ENCODE measurements at places on chromosomes 13 and 19.

DNA sequence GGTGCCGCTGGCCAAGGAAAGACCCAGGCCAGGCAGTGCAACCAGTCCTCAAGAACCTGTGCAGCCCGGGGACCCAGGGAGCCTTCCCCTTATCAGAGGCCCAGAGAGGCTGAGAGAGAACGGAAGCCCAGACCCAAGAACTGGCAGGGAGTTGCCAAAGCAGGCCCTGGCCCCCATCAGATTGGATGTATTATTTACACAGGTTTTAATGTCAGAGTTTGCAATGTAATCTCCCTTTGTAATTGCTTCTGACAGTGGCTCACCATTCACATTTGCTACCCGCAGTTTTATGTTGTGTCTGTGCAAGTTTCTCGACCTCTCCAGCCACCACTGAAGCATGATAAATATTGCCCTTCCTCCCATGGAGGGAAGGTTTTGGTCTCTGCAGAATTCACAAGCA lies 660.9 kb downstream of the LIG4 start:
- DNase-seq, result no peak

DNA sequence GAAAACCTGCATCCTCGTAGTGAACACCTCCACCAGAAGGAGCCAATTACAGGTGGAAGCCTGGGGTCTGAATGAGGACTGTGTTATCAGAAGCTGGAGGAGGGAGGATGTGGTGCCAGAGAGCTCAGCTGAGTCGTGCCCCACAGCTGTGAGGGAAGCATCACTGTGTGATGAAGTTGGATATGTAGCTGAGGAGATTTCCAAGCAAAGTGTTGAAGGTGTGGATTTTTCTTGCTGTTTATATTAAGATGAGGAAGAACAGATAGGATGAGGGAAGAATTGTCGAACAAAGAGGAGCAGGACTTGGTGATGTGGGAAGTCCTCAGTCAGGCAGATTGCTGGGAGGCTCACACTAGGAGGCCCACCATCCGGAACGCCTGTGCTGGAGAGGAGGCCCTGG lies 4.4 kb downstream of the RAB20 start:
- DNase-seq, result no peak

- DNase-seq, result no peak
Observed at GRCh38 chr13:51194942-51195341, 27.3 kb upstream of the FAM124A start.

- no peak for DNase-seq
Observed at GRCh38 chr19:46232029-46232428, 2.5 kb downstream of the IGFL1 start.

DNA sequence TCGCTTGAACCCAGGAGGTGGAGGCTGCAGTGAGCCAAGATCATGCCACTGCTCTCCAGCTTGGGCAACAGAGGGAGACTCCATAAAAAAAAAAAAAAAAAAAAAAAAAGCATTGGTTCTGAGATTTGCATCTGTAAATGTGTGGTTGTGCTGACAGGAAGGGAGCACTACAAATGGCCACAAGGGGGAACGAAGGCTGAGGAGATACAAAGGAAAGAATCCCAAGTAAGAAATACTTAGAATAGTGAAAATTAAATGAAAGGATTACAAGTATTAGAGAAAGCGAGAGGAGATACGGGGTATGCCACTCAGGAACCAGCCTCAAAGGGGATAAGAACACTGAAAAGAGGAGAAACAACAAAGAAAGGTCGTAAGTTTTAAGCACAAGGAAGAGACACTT lies 284.9 kb downstream of the KLF12 start:
- no peak for DNase-seq

DNA sequence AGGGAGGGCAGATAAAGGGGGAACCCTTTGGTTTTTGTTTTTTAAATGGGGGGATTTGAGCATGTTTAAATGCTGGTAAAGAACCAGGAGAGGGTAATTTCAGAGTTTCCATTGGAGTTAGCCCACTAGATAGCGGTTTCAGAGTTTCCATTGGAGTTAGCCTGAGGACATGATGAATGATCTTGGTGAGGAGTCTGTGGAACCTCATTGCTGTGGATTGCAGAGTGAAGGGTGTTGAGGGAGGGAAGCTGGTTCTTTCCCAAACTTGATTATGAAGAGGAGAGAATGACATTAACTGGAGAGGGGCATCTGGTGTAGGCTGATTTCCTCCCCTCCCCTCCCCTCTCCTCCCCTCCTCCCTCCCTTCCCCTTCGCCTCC lies 5.0 kb downstream of the WASF3 start:
- DNase-seq, result no peak

DNA sequence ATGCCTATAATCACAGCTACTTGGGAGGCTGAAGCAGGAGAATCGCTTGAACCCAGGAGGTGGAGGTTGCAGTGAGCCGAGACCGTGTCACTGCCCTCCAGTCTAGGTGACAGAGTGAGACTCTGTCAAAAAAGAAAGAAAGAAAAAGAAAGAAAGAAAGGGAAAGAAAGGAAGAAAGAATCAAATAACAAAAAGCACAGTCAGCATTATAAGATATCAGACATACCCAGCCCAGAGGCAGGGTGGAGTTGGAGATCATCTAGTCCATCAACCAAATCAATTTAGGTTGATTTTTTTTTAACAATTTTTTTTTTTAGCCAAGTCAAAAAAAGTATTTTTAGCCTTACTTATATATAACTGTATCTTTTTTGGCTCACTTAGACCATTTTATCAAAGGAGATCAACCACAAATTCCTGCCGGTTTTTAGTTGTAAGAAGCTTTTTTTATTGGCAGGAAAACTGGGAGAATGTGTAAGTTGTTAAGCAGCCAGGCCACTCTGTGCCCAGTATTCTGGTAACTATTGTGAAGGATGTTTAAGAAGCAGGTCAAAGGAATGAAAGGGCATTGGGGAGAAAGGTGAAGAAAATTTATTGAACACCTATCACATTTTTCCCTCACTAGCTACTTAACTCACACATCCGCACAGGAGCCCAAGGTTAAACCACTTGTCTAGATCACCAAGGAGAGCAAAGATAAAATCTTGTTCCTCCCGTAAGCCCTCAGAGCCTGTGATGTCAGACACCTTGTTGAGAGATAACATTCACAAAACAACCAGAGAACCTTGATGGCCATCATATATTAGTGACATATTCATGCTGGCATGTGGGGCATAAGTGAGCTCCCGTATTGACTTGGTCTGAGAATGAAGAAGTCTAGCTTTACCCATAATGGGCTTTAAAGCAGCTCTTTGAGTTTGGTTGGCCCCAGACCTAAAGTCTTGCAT lies 91.8 kb downstream of the COL4A2 start:
- DNase-seq, result no peak

GRCh38 chr19:15124572-15125231 lies 17.5 kb downstream of the SYDE1 start:
- no peak for DNase-seq

- DNase-seq, result no peak
Observed at GRCh38 chr13:40204246-40204645, 462.2 kb downstream of the FOXO1 start.

DNA sequence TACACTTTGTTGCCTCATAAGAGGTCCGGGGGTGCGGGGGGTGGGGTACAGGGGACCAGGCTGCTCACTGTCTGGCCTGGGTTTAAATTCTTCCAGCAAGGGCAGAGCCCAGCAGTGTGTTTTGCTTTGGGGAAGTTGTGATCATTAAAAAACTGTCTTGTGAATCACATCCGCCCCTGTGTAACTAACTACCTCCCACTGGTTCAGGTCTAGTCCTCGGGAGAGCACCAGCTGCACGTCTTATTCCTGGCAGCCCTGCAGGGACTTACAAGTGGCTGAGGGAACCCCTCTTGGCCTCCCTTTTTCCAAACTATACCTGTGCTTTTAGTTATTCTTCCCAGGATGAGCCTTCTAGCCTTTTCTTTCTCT lies 127.5 kb downstream of the SIPA1L3 start:
- DNase-seq, result no peak

DNA sequence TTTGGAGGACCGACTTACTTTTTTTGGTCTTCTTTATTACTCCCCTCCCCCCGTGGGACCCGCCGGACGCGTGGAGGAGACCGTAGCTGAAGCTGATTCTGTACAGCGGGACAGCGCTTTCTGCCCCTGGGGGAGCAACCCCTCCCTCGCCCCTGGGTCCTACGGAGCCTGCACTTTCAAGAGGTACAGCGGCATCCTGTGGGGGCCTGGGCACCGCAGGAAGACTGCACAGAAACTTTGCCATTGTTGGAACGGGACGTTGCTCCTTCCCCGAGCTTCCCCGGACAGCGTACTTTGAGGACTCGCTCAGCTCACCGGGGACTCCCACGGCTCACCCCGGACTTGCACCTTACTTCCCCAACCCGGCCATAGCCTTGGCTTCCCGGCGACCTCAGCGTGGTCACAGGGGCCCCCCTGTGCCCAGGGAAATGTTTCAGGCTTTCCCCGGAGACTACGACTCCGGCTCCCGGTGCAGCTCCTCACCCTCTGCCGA lies 409 bp downstream of the FOSB start:
- DNase-seq, result peak; percentile 49

DNA sequence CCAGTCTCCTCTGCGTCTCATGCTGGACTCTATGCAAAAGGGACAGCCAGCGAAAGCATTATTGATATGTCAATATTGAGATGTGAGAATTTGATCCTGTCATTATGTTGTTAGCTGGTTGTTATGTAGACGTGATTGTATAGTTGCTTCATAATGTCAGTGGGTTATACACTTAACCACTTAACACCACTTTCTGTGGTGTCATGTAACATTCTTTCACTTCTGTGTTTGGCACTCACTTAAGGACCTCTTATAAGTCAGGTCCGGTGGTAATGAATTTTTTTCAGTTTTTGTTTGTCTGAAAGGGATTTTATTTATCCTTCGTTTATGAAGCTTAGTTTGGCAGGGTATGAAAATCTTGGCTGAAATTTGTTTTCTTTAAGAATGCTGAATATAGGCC lies 7.1 kb upstream of the SIGLEC7 start:
- DNase-seq, result no peak

DNA sequence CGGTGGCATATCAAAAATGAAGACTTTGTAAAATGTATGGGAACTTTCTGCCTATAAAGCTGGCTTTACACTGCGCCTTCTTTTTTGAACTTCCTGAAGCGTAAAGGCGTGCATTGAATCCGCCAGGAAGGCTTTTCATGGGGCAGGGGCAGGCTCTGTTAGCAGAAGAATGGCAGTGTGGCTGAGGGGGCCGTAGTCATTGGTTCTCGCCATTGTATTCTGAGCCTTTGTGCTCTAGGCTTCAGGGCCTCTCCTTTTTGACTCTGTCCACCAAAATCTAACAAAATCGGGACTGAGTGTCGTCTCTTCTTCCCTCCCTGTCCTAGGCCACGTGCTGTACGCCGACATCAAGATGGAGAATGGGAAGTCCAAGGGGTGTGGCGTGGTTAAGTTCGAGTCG lies 14.1 kb downstream of the PRAM1 start:
- no peak for DNase-seq

- no peak for DNase-seq
Observed at GRCh38 chr13:75541961-75542360, 4.3 kb upstream of the COMMD6 start.

DNA sequence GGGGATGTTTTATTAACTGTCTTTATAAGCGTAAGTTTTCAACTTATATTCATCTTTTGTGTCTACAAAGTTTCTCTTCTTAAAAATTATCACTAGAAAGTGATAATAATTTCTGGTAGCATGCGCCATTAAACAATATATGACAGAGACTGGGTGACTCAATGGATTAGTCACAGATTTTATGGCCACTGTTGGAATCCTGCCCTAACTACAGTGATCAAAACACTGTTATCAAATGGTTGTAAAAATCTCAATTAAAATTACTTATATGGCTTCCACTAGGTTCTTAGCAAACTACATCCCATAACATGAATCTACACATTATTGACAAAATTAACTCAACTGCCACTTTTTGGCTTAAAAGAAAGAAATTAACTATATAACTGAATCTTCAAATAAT lies 350.0 kb downstream of the DACH1 start:
- no peak for DNase-seq

GRCh38 chr19:45553464-45553863 lies 31.1 kb downstream of the OPA3 start:
- no peak for DNase-seq

- no peak for DNase-seq
Observed at GRCh38 chr19:40528078-40528477, 48.6 kb upstream of the SHKBP1 start.

- DNase-seq, result no peak
Observed at GRCh38 chr13:42532561-42533335, 41.2 kb upstream of the TNFSF11 start.

- no peak for DNase-seq
Observed at GRCh38 chr19:17332677-17333581, 1.7 kb downstream of the ANO8 start.

DNA sequence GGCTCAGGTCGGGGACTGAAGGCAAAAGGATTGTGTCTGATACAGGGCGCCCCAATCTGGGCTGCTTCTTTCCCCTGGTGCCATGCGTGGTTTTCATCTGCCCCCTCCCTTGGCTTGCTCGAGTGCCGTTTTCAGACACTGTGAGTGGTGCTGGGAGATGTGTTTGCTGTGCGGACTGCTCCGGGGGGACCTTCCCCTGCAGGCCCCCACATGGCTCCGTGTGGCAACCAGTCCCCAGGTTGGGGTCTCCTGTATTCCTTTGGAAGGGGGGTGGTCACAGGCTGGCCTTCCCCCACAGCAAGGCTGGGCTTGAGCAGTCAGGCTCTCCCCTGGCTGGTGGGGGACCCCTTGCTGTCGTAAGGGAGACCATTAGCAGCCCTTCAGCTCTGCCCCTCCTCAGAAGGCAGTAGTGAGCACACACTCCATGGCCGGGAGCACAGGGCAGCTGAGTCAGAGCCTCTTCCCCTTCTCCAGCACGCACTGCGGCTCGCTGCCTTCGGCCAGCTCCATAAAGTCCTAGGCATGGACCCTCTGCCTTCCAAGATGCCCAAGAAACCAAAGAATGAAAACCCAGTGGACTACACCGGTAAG lies 20.6 kb upstream of the QTRT1 start:
- no peak for DNase-seq

DNA sequence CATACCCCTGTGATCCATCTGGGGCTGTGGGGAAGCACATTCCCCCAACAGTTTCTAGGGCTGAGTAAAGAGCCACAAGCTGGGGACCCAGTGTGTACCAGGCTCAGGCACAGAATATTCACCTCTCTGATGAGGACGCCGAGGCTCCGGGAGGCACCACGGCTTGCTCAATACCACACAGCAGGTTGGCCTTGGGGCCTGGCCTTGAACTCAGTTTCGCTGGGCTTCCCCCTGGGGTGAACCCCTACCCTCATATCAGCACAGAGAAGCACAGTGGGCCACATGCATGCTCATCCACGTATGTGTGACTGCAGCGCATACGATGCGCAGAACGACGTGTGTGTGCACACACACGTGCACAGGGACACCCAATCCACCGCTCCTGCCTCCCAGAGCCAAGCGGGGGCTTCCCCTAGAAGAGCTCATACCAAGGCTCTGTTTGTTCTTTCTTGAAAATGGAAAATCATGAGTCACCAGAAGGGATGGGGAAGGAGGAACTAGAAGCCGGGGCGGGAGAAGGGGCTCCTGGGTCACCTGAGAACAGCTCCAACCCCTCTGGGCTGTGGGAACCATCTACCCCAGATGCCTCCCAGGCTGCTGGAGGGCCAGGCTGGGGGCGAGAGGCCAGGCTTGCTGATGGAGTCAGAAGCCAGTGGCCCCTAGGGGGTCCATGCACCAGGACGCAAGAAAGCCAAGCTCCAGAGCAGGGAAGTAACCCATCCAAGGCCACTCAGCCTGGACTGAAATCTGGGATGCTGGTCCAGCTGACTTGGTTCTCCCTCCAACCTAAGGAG lies 4.9 kb upstream of the PDE4C start:
- no peak for DNase-seq

- no peak for DNase-seq
Observed at GRCh38 chr19:10719466-10719961, 1.6 kb downstream of the DNM2 start.

Data from activated naive CD4-positive, alpha-beta T cell (primary cell).